ENCODE measurements at places on chromosomes 5 and 9.

GRCh38 chr9:8391132-8391531 is 591.6 kb upstream of the DMAC1 start:
- DNase-seq = no peak

GRCh38 chr9:2288309-2288708 is 273.2 kb downstream of the SMARCA2 start:
- no peak for DNase-seq

GRCh38 chr9:105886136-105886535 is 191.8 kb downstream of the TMEM38B start:
- DNase-seq = no peak

DNA sequence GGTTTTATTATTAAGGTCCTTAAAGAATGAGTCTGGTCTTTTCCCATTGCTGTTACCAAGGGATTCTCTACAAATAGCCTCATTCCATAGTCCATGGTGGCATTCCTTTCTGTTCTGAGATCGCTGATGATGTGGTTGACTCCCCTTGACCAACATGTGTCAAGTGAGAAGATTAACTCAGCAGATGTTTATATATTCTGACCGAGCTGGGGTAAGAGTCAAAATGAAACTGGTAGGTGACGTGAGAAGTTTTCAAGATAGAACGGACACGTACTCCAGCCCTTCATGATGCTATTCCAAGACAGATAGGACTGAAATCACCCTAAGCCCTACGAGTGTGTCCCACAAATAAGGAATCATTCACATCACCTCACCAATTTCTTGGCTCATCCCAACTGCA is 155.5 kb upstream of the WWC1 start:
- no peak for DNase-seq

DNA sequence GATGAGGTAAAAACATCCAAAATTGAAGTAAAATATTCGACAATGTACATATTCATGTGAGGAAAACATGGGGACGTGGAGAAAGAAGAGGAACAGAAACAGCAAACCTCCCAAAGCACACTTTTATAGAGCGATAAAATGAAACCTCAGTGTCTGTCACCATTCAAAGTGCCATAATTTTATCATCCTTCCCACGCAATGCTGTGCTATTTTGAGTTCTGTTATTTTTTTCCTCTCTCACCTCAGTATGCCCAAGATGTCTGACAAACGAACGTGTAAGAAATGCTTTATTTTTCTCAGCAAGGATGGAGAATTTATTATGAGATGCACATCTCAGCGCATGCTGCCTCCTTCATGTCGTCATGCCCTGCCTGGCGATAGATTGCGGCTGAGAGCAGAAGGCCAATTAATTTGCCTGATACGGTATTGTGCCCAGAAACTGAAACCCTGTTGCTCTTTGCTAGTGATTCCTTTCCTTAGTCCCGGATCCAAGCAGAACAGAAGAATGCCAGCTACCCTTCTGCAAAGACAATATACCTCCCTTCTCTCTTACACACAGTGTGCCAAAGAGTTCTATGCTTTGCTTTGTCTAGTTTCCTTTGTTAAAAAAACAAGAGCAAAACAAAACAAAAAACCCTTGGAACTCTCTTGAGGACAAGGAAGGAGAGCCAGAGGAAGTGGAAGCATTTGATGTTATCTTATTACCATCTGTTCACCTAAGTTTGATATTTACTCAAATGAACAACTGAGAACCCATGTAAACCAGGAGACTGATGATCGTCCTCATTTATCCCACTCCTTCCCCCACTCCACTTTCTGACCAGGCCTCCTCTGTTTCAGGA is 192.4 kb downstream of the SEMA6A start:
- DNase-seq = no peak

DNA sequence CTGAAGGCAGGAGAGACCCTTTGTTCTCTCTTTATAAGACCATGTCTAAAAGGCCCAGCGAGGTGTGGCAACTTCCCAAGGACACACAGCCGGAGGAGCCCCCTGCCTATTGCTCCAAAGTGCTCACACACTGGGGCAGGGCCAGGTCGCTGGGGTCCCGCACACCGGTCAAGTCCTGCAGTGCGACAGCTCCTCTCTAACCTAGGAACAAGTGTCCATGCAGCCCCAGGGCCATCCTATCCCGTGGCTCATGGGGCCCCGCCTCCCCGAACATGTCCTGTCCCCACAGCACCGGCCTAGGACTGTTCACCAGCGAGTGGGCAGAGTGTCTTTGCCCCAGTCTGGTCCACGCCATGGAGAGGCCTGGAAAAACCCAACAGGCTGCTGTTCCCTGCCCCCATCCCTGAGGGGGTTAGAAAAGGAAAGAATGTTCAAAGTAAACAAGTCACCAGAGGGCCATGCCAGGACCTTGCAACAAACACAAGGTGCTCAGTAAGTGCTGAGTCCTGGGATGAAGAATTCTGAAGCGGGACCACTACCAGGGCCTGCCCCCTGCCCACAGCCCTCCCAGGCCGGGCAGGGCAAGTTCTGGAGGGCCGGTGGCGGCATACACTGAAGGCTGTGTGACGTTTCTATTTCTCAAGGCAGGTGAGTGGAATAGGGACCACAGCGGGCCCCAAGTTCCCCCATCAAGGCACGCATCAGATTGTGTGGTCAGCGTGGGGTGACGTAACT is 938 bp downstream of the NINJ1 start:
- DNase-seq = peak; percentile 36

DNA sequence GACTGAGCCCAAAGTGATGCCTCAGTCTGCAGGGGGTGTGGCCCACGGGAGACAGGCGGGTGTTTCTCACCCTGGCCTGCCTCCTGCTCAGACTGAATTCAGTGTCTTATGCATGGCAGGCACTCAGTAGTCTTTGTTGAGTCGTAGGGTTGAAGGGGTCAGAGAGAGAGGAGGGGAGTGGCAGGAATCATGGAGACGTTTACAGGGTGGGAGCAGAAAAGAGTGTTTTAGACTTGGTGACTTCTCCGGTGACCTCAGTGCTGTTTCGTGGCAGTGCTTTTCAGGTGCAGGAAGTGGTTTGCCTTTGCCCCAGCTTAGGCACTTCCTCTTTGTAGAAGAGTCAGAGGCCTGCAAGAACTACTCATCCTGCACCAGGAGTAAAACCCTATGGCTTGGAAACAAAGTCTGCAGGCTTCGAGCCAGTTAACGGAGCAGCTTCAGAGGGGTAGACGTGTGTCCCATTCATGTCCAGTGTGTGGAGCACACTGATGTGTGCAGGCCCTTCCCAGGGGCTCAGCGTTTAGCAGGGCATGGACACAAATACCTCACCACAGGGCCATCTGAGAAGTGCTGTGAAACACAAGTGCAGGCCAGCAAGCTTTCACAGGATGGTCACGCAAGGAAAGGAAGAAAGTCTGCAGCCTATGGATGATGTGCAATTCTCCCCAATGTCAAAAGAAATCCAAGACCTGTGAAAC is 24.5 kb upstream of the SEMA4D start:
- peak; percentile 58 for DNase-seq

DNA sequence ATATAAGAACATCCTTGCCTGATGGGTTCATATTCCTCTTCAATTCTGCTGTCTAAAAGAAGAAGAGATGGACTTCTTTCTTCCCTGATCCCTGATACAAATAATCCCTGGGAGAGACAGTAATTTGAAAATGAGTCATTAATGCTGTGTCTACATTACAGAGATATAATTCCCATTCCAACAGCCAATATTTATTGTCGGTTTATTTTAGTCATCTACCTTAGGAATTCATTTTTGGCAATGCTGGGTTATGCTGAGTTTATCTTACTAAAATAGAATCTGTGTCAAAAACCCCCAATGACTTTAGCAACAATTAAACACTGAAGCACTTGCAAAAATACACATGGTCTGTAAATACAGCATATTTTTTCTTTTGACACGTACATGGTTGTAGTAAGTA is 23.9 kb downstream of the ZNF474 start:
- no peak for DNase-seq

GRCh38 chr5:42779083-42779482 is 22.5 kb downstream of the CCDC152 start:
- no peak for DNase-seq

DNA sequence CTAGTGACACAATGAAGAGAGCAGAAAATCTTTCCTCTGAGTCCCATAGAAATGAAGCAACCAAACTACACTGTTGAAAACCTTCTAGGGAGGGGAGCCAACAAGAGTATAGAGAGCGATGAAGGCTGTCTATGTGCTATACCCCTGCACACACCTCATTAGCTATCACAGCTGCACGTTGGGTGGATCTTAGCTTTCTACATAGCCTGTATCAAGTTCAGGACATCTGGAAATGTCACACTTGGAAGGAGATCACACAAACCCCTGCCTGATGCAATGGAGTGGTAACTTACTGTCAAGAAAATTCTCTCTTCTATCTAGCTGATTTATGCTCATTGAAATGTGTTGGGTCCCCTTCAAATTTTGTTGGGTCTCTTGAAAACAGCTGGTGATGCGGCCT is 127.0 kb upstream of the NTRK2 start:
- DNase-seq = no peak

GRCh38 chr9:111148052-111149017 is 110.1 kb upstream of the LPAR1 start:
- DNase-seq = no peak

GRCh38 chr9:81621785-81622259 is 67.5 kb downstream of the TLE1 start:
- DNase-seq = no peak

DNA sequence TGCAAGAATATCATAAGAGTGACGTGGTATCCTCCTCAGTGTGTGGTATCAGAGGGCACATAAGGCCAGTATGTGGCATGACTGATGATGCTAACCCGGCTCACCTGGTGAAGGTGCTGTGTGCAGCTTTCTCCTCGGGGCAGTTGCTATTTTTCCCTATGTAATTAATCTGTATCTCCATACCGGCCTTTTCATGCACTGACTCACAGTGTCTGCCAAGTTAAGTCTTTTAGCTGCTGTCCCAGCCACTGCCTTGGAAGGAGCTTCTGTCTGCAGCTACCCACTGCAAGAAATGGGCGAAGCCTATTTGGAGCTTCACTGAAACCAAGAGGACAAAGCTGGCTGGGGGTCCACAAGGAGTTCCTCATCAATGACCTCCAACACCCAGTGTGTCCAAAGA is 46.0 kb downstream of the NXNL2 start:
- no peak for DNase-seq

GRCh38 chr5:77180167-77181081 is 30.1 kb upstream of the PDE8B start:
- no peak for DNase-seq

GRCh38 chr5:126676195-126676624 is 75.5 kb downstream of the PHAX start:
- peak; percentile 59 for DNase-seq

GRCh38 chr5:107289030-107289714 is 381.6 kb downstream of the EFNA5 start:
- DNase-seq = no peak

GRCh38 chr5:171825051-171825450 is 39.4 kb downstream of the SMIM23 start:
- no peak for DNase-seq

DNA sequence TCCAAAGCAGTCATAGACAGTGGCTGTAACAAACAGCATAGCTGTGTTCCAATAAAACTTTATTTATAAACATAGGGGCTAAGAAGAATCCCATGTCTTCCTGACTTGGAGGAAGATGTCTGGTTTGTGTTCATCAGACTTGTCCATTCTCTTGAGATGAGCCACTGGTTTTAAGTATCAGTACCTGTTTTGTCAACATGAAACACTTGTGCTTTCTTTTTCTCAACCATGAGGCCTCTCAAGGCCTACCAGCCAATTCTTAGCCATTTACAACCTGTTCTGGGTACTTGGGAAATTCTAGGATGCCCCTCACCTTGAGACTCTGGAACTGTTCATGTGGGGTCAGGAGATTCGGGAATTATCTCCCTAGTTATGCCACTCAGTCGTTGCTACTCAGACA is 154.3 kb upstream of the PPP1R2B start:
- DNase-seq = no peak

GRCh38 chr5:143717400-143717799 is 94.6 kb upstream of the HMHB1 start:
- DNase-seq = no peak

DNA sequence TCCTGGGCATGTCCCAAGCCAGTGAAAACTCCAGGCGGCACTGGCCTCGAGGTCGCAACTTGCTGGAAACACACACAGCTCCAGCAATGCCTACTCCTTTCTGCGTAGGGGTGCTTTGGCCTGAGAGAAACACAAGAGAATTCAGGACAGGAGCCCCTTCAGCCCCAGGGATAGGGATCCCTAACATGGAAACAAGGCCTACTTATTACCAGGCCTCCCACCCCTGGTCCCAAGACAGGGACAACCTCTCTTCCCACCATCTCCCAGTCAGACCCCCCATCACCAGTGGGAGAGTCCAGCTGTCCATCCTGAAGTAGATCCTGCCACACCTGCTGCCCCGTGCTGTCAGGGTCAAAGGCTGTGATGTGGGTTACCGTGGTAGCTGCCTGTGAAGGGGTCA is 7.8 kb downstream of the CREB3 start:
- no peak for DNase-seq

GRCh38 chr9:132370592-132370991 is 15.8 kb upstream of the SETX start:
- no peak for DNase-seq

DNA sequence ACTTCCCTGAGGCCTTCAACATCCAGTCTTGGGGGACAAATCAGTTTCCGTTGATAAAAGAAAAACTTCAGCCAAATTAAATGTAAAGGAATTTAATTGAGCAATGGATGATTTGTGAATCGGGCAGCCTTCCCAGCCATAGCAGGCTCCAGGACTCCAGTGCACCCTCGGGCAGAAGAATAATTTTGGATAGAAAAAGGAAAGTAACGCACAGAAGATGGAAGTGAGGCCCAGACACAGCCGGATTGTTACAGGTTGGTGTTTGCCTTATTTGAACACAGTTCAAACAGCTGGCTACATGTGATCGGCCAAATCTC is 19.1 kb downstream of the MRPL36 start:
- DNase-seq = no peak

DNA sequence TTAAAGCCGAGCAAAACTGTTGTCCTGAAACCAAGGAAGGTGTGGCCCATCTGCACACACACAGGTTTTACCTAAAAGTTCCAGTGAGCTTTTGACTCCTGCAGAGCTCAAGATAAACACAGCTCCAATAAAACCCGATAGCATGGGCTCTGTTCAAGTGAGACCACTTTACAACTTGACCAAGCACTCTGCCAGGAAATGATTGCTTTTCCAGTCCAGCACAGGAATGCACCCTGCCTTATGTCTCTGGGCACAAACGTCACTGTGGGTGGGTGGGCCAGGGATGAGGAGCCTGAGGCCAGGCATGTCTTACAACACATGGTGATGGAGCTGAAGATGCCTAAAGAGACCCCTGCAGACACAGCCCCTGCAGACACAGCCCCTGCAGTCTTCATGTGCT is 115.3 kb downstream of the ROR2 start:
- no peak for DNase-seq

DNA sequence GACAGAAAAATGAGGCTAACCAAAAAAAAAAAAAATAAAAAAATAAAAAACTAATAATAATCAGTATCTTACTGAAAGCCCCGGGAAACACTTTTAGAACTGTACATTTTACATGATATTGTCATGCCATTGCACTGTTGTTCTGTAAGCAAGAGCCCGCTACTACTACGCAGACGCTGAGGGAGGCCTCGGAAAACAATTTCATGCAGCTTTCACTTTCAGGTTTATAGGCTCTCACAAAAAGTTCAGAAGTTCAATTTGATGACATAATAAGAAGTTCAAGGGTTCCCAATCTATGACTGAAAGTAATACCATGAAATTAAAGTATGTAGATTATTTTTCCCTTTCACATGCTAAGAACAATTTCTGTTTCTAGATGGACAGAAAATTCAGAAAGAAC is 318.3 kb upstream of the ITGA1 start:
- DNase-seq = peak; percentile 0

GRCh38 chr5:72346398-72346797 is 26.2 kb downstream of the PTCD2 start:
- DNase-seq = no peak
